ENCODE measurements at places on chromosomes 4 and X. TPM values are rescaled to one million over a fixed set of nuclear protein-coding genes. Genes with fewer than 3 reads are reported as not detected.

Gene PCGF3
- 66.2 TPM for polyA plus RNA-seq

Gene ZNF185
- polyA plus RNA-seq: 3.4 TPM

DNA sequence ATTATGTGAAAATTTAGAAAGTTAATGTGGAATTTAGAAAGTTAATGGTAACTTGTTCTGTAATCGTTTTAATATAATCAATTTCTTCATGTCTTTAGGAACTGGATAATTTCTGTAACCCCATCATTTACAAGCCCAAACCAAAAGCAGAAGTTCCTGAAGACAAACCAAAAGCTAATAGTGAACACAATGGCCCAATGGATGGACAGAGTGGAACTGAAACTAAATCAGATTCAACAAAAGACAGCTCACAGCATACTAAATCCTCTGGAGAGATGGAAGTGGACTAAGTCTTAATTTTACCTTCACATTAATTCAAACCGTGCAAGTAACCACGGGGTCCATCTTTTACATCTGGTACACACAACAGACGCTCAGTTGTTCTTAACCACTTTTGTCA is 48.1 kb upstream of the PLK4 start:
- DNase-seq: no peak

- no peak for DNase-seq
These were observed 17.9 kb upstream of the BBS7 start for GRCh38 chr4:121888134-121888533.

DNA sequence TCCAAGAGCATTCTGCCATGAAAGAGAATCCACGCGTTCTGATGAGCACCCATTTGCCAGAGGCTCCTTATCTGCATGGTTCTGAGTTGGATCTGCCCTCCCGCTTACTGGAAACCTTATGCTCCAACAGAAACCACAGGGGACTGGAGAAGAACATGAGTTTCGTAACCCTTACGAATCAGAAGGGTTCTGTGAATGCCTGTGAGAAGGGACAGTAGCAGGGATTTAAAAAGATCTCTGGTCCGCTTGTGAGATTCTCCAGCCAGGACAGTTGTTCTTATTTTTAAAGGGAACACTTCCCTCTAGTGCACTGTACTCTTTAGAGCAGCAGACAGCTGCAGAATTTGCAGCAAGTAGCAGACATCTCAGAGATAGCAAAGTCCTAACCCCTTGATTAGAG is 22.5 kb upstream of the CENPU start:
- DNase-seq: no peak

- no peak for DNase-seq
These were observed 654 bp downstream of the ATOH1 start for GRCh38 chr4:93828995-93829819.

DNA sequence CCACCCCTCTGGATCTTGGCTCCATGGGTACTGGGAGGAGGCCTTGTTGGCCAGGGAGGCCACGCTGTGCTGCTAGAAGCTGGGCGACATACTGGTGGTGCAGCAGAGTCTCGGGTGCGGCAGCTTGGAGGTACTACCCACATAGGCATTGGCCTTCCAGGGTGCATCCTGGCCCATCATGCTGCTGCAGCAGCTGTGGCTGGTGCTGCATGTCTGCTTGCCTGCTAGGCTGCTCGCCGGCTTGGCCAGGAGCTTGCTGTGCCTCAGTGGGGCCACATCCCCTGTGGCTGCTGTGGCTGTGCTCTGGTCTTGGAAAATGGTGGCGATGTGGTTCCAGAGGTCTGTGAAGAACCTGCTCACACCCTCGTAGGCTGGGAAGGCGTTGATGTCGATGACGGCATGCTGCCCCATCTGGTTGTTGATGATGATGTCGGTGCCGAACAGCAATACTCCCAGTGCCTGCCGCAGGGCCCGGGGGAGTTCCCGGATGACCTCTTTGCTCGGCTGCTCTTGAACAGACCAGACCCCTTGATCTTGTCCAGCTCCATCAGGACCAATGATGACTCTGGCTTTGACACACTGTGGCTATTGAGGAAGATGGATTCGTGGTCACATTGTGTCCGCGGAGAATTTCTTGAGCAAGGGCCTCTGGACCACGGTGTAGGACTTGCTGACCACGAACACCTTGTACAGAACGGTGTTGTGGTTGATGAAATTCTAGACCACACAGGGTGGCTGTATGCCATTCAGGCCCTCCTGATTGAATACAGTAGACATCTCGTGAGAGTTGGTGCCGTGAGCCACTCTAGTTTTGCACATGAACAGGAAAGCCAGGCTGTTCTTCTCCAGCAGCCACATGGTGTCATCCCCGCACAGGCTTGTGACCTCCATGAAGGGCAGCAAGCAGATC is 11.8 kb downstream of the RBM10 start:
- no peak for DNase-seq
